Stimulated activated CD4-positive, alpha-beta T cell treated with anti-CD3 and anti-CD28 coated beads, TNF-alpha, amount 100 ng/mL, for 4 hours (primary cell): ENCODE measurements at places on chromosomes 3 and 15.

DNA sequence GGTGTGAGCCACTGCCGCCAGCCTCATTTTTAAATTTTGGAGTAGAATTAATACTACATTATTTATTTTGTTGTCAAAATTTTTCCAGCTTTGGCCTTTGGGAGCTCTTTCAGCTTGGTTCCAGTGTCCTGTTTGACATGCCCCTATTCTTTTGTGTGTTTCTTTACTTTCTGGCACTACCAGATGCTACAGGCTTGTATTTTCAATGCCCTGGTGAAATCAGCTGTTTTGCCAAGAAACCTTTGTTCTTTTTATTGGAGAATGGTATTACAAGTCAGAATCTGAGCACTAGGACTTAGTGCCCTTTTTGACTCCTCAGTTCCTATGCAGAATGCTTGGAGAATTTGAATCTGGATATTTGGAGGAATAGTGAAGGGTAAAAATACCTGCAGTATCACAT is 26.6 kb downstream of the RNF111 start:
- DNase-seq, result no peak

DNA sequence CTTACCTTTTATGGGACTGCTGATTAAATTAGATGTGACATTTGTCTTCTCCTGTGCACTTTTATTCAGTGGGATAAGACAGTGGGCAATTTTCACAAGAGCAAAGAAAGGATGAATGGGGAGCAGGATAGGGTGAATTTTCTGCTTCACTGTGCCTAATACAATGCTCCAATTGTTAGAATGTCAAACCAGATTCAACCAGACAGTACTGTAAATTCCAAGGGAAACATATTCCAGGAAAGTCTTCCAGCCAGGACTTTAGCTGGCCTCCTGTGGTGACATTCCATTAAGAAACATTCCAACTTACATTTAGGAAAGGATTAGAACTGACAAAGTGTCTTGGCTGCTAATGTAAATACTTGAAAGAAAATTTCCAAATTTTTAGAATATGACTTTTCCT is 100.1 kb upstream of the PROK2 start:
- no peak for DNase-seq

DNA sequence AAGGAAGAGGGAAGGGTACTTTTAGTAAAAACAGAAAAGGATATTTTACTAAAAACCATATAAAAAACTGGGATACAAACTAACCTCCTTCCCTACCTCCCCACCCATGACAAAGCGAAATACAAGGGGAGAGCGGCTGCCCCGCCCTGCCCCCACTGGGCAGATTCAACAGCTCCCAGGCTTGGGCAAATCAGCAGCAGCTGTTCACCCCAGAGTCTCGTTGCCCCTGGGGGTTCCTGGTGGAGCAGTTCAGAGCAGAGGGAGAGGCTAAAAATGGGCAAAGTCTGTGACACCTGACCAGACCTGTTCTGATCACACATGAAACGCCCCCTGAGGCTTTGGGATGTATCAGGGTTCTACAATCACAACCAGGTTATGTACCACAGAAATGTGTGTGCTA is 2.5 kb upstream of the ETFA start:
- DNase-seq, result no peak

GRCh38 chr15:64527263-64527984 is 67.0 kb downstream of the ZNF609 start:
- DNase-seq, result no peak

- DNase-seq, result no peak
Measured at GRCh38 chr15:64110950-64111678, 15.3 kb downstream of the SNX1 start.

GRCh38 chr3:97958396-97958795 is 13.8 kb downstream of the RIOX2 start:
- no peak for DNase-seq

DNA sequence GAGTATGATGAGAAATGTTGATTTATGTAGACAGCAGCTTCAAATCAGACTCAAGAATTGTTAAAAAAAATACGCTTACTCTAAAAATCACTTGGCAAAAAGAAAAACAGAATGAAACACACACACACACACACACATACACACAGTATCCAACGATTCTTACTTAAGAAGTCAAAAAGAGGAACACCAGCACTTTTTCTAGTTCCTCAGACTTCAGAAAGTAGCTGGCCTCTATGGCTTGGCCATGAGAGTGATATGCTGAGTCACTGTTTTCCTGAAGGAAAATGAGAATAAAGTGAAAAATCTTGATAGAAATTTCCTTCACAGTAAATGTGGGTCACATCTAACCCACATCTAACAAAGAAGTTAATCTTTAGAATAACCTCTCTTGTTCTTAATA is 22.1 kb downstream of the CNTN3 start:
- DNase-seq, result no peak

DNA sequence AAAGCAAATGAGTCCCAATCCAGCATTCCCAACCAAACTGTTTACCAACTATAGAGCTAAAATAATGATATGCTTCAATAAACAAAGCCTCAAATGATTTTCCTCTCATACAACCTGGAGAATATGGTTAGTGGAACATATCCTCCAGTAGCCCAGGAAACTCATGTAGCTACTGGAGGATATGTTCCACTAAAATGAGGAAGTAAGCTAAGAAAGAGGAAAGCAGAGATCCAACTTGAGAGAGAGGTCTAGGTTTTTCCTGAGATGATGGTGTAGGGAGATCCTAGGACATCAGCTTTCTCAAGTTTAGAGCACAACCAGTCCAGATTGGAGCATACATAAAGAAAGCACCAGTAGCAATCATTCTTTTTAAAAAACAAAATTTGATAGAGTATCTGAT is 44.6 kb upstream of the SLC4A7 start:
- no peak for DNase-seq

DNA sequence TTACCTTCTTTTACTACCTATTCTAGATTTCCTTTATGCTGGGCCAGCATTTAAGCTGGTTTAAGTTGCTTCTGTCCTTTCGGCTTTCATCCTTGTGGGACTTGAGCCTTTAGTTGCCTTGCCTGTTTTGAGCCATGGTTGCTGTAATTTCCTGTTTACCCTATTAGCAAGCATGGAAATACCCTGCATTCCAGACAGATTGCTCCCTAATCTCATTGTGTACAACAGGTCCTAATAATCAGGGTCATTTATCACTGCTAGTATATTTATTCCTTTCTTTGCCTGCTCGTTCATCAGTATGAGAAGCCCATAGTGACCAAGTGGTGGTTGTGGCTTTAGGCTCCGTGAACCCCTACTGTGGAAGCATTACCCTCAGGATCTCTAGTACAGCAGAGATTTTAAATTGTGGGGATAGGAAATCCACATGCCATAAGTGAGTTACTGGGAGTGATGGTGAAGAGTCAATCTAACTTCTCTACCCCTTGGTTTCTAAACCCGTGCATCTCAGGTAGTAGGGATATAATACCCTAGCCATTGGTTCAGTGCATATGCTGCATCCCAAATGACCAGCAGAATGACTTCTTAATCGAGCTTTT is 31.9 kb downstream of the NCK1 start:
- no peak for DNase-seq

- no peak for DNase-seq
Measured at GRCh38 chr15:56667517-56667916, 65.8 kb downstream of the ZNF280D start.

- no peak for DNase-seq
Measured at GRCh38 chr3:151564261-151564660, 103.4 kb upstream of the IGSF10 start.

- no peak for DNase-seq
Measured at GRCh38 chr15:44153352-44153751, 41.7 kb downstream of the FRMD5 start.

- no peak for DNase-seq
Measured at GRCh38 chr3:15391007-15391406, 36.3 kb downstream of the METTL6 start.

GRCh38 chr15:69074843-69075224 is 60.3 kb downstream of the NOX5 start:
- no peak for DNase-seq

DNA sequence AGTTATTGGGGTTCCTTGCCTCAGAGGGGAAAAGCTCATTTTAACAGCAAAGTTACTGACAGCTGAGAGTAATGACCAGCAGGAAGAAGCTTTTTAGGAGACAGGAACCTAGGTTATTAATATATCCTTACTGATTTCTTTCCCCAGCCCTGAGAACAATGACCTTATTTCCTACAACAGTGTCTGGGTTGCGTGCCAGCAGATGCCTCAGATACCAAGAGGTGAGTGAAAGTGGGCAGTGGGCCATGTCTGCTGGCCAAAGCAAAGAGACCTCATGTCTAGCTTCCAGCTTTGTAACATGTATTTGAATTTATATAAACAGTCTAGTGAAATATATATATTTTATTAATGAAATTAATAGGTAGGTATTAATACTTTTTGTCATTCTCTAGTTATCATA is 5.0 kb downstream of the CCNDBP1 start:
- no peak for DNase-seq

DNA sequence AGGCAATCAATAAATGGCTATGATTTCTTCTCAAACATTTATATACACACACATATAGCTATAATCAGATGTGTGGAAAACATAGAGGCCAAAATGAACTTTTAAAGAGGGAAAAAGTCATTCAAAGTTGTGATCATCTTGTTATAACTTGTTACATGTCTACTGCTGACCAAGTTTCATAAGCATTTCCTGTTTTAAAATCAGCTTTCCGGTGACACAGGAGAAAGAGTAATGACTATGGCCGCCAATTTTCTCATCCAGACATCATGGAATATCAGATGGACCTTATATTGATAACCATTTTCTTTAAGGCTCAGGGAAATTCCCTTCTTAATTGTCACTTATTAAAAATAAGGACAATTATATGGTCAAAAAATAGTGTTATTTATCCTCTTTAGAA is 71.7 kb upstream of the AGTR1 start:
- no peak for DNase-seq

DNA sequence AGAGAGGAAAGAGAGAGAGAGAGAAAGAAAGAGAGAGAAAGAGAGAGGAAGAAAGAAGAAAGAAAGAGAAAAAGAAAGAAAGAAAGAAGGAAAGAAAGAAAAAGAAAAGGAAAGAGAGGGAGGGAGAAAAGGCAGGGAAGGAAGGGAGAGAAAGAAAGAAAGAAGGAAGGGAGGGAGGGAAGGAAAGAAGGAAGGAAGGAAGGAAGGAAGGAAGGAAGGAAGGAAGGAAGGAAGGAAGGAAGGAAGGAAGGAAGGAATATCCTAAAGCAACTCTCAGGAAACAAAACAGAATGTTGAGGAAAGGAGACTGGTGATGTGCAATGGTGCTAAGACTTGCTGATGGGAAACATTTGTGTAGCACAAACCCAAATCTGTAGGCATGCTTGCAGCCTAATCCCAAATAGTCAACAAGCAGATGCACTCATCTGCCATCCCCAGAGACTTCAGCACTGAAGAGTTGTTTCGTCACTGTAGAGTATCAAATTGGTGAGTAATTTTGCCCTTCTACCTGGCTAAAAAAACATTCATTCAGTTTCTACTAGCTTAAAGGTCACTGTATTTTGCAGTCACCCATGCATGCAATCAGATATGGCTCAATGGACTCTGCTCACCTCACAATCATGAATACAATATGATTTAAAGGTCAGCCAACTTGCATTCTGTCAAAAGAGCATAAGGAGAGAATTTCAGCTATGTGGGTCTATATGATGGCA is 480.3 kb downstream of the FGF12 start:
- no peak for DNase-seq

- no peak for DNase-seq
Measured at GRCh38 chr3:149560001-149560400, 85.5 kb downstream of the TM4SF4 start.

GRCh38 chr15:79035814-79036213 is 54.8 kb downstream of the RASGRF1 start:
- DNase-seq, result no peak

- DNase-seq, result no peak
Measured at GRCh38 chr3:107263269-107264021, 113.8 kb upstream of the CCDC54 start.

DNA sequence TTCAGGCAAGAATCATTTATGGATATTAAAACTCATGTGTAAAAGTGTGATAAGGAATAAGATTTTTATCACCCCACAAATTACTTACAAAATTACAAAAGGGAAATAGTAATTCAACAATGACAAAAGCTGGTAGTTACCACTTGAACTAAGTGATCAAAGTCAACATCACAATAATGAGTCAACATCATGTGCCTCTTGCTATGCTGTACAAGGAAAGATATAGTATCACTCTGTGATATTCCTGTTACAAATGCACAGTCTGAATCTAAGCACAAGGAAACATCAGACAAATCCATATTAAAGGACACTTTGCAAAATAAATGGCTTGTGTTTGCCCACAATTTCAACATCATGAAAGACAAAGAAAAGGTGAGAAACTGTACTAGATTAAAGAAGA is 90.5 kb upstream of the PLCL2 start:
- no peak for DNase-seq

DNA sequence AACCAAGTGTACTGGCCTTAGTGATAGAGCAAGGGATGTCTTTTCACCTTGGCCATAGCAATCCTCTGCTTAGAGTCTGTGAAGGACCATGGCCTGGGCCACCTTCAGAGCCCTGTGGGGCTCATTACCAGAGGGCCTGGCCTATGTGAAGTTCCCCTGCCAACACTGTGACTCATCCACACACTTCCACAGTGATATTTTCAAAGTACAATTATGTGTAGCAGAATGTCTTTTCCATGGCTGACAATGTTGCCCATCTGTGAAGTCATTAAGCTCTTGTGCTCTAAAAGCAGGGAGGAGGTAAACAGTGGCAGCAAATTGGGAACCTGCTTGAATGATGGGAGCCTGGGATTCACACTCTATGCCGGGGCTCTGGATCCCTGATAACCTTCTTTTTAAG is 12.2 kb upstream of the CACNA1D start:
- no peak for DNase-seq

GRCh38 chr15:68561171-68561900 is 17.5 kb upstream of the CORO2B start:
- DNase-seq, result no peak

- DNase-seq, result no peak
Measured at GRCh38 chr3:160098261-160098908, 109.8 kb downstream of the IL12A start.

DNA sequence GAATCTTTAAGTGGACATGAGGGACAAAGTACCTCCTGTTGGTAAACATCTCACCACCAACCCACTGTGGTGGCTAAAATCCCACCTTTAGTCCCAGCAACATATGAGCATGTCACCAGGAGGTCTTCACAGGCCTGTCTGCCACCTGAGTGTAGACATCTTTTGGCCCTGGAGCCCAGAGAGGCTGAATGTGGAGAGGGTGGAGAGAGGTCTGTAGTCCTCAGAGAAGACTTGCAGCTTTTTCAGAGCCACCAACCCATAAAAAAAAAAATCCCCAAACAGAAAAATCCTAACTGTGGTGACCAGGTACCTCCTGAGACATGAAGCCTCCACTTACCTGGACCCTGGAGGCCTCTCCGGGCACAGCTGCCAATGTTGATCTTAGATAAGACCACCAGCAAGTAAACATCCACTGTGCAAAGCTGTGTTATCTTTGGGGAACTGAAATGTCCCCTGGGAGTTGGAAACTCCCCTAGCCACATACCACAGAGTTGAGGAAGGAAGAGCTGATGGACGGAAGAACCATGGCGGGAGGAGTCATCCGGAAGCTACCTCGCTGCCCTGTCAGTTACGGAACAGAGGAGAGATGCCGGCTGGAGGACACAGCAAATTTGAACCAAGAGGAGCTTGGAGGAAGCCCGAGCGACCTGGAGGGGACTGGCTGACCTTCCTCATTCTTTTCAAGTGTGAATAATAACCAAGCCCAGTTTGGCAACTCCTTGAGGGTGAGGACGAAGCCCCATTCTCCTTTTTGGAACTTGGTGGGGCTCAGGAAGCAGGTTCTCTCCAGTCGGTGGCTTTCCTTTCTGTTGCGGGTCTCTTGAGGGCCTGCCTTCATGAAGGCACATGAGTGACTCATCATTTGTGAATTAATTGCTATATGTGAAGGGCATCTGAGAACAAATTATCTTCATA is at the start of gene GHRL:
TSS of gene GHRL (minus strand) at position 443 of the 915 bp plus-strand sequence. CDS start 2,767 bp downstream, outside the sequence.
- no peak for DNase-seq
